ENCODE measurements at places on chromosomes 5 and 9.
A peak's percentile ranks its signal among the peaks of the same experiment; 100 is the strongest.

GRCh38 chr5:44987026-44987425, 178.3 kb downstream of the MRPS30 start:
- DNase-seq: no peak

DNA sequence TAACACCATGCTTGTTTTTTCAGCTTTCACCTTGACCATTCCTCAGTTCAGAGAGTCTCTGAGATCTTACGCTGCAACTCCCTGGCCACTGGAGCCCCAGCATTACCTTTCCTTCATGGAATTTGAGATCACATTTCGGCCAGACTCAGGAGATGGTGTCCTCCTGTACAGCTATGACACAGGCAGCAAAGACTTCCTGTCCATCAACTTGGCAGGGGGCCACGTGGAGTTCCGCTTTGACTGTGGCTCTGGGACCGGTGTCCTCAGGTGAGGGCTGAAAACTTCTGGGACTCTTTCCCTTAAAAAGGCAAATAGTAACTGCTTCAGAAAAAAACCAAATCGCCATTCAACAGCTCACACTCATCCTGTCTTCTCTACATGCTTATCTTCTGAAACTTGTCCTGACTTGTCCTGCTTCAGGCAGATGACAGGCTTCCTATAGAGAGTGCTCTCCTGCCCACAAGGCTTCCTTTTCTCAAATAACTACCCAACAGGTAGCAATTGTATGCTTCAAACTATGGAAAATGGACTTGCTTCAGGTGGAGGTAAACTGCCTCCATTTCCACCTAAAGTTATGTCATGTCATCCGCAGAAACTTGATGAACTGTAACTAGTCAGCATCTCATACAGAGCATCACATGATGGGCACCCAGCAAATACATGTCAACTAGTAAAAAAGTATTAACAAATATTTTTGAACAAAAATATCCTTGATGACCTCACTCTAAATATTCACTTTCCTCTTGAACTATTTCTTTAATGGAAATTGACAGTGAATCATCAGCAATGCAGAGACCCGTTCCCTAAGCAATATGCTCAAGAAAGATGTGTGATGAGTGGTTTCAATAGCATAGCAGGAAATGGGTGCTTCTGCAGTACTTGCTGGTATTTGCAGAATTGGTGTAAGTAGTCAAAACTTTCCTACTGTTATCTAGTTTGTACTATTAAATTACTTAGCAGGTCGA, 129.2 kb downstream of the LIFR start:
- DNase-seq: no peak

GRCh38 chr5:31825518-31826068, 186.7 kb downstream of the PDZD2 start:
- peak; percentile 62 for DNase-seq

GRCh38 chr5:9473624-9474023, 72.3 kb downstream of the SEMA5A start:
- DNase-seq: no peak

Measured in glomerular endothelial cell (primary cell).